ENCODE measurements at places on chromosomes 7 and 10.

GRCh38 chr7:149854611-149855360 is 16.6 kb downstream of the ZNF862 start:
- no peak for DNase-seq

DNA sequence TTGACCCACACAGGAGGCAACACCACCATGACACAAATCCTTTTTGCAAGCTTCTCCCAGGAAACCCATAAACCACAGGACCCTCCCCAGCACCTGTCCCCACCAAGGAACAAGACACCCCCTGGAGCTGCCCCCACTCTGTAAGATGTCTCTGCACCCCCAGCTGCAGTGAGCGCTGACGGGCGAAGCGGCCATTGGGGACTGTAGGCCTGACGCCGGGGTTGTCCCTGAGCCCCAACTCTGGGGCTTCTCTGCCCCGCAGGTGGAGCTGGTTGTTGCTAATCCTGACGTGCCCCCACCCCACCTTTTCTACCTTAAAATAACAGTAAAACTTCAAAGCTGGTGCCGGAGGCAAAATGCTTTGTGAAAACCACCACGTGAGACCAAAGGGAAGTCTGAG is 94.7 kb upstream of the PPP2R2D start:
- DNase-seq, result no peak

DNA sequence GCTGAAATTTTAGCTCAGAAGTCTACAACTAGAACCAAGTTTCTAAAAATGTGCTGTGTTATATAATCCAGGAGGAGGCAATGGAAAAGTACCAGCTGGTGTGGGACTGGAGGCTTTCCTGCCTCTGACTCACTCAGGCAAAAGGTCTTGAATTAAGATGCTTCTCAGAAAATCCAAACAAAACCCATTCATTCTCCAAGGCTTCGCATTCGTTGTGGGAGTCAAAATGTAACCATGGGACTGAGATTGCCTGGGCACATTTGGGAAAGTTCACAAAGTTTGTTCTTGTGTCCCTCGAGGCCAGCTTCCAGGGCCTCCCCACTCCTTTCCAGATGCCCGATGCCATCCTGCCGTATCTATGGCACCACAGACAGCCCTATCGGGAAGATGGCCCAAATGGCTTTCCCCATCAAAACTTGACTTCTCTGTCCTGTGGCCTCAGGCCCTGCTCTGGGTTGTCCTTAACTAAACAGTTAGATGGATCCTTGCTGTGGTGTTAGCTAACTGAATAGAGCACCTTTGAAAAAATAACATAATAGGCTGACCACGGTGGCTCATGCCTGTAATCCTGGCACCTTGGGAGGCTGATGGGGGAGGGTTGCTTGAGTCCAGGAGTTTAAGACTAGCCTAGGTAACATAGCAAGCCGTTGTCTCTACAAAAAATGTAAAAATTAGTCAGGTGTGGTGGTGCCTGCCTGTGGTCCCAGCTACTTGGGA is 180.5 kb downstream of the PFKFB3 start:
- no peak for DNase-seq

- DNase-seq, result no peak
Measured at GRCh38 chr10:4315551-4315950, 510.5 kb upstream of the AKR1E2 start.

DNA sequence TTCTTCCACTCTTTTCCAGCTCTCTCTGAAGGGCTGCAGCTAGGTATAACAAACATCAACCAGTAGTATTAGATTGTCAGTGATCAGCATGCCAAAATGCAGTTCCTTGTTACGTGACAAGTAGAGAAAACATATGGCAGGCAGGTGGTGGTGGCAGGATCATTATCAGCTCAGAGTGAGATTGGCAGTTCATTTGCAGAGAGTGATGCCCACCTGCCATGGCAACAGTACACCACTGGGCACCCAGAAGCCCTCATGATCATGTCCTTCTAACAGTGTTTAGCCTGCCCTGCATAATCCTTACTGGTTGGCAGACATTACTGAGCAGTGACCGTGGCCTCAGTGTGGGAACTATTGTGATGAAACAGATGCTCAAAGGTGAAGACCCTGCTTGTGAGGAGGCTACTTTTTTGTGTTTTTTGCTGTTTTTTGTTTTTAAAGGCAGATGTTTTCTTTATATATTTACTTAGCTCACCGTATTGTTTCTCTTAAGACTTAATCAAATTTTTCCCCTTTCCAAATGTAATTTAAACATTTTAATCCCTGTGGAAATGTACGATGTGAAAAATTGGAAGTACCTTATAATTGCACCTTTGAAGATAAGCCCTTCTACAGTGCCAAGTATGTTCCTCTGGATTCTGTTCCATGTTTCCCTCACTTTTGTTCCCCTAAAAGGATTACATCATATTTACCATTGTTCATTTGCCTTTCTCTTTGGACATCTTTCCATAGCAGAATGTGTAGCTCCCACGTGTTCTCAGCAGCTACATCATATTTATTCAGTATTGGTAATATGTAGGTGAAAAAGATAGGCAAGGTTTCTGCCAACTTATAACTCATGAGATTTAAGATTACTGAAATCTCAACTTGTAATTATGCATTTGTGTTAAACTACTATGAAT is 179.6 kb downstream of the SND1 start:
- no peak for DNase-seq

- DNase-seq, result no peak
Measured at GRCh38 chr10:28822719-28823464, 145.6 kb downstream of the BAMBI start.

GRCh38 chr7:15684871-15685270 is 1.6 kb downstream of the MEOX2 start:
- no peak for DNase-seq

- DNase-seq, result no peak
Measured at GRCh38 chr7:129523924-129524323, 21.6 kb downstream of the SMKR1 start.

DNA sequence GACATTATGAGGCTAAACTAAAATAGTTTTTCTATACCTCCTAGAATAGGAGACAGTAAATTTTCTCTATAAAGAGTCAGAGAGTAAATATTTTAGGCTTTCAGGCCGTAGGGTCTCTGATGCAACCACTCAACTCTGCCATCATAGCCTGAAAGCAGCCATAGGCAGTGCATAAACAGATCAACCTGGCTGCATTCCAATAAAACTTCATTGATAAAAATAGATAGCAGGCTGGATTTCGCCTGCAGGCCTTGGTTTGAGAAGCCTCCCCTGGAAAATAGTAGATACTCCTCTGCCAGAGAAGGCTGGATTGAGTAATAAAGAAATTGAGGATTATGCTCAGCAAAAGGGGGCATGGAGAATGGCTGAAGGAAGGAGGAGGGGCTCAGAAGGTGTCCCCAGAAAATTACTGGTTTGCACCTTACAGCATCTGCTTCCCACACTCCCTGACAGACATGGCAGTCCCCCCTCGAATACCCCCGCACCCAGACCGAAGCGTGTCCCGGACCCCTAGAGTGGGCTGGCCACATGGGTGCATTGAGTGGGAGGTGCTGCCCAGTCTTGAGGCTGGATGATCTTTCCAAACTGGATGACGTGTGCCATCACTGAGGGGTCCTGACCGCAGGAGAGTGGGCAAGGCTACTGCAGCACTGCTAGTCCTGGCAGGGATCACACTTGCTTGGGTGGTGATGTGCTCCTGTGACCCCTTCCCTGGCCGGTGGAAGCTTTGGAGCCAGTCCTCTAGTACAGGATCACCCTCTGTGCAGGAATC is 126.6 kb downstream of the PTPN20 start:
- no peak for DNase-seq

DNA sequence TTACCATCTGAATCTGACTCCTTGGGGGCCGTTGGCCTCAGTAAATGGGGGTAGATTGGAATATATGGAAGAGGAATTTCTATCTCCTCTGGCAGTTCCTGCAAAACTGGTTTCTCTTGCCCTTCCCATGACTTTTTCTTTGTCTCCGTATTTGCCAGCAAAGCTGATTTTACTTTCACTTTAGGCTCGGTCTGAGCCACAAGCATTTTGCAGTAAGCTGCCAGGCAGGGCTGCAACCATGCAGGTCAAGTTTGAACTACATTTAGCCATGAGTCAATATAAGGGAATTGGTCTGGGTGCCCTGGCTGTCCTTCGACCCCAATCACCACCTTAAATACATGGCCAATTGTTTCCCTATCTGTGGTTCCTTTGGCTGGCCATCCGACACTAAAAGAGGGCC is 104.3 kb downstream of the TRIM24 start:
- DNase-seq, result no peak

- DNase-seq, result peak; percentile 26
Measured at GRCh38 chr7:44622342-44623151, 16.1 kb downstream of the OGDH start.

- DNase-seq, result no peak
Measured at GRCh38 chr10:17831341-17831740, 22.2 kb downstream of the MRC1 start.

- DNase-seq, result no peak
Measured at GRCh38 chr10:56583316-56583715, 222.3 kb upstream of the ZWINT start.

- DNase-seq, result no peak
Measured at GRCh38 chr7:151429560-151430331, 10.2 kb downstream of the CRYGN start.

DNA sequence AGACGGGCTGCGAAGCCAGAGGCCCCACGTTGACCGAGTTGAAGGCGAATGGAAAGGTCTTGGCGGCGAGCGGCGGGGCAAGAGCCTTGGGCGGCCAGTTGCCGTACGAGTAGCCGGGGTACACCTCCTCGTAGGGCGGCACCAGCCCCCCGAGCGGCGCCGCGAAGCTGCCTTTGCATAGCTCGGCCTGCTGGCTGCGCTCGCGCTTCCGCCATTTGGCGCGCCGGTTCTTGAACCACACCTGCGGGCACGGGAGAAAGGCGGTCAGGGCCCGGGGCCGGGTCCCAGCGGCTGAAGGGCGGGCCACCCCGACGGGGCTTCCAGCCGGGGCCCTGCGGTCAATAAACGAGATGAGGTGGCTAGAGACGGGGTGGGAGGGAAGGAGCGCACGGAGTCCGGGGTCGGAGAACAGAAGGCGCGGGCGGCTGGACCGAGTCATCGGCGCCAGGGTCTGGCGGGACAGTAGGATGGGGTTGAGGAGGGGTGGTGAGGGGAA is 4.8 kb downstream of the ELOVL3 start:
- no peak for DNase-seq

DNA sequence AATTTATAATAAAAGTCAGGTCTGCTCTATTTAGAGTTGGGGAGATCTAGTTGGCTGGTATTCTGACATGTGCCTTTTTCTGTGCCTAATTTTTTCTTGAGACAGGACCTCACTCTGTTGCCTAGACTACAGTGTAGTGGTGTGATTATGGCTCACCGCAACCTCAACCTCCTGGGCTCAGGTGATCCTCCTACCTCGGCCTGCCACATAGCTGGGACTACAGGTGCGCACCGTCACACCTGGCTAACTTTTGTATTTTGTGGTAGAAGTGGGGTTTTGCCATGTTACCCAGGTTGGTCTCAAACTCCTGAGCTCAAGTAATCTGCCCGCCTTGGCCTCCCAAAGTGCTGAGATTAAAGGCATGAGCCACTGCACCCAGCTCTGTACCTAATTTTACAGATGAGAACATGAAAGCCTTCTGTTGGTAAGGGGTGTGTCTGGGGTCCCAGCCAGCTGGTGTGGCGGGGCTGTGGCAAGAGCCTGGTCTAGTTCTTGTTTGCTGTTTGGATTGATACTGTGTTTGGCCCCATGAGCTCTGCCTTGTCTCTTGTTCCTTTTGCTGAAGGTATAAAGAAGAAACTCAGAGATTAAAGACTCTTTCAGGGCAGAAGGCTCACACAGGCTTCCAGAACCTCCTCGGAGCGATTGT is 31.4 kb downstream of the POR start:
- no peak for DNase-seq

GRCh38 chr7:45177801-45178200 is 20.2 kb downstream of the RAMP3 start:
- DNase-seq, result no peak

- no peak for DNase-seq
Measured at GRCh38 chr7:95578299-95578855, 17.9 kb downstream of the PDK4 start.

DNA sequence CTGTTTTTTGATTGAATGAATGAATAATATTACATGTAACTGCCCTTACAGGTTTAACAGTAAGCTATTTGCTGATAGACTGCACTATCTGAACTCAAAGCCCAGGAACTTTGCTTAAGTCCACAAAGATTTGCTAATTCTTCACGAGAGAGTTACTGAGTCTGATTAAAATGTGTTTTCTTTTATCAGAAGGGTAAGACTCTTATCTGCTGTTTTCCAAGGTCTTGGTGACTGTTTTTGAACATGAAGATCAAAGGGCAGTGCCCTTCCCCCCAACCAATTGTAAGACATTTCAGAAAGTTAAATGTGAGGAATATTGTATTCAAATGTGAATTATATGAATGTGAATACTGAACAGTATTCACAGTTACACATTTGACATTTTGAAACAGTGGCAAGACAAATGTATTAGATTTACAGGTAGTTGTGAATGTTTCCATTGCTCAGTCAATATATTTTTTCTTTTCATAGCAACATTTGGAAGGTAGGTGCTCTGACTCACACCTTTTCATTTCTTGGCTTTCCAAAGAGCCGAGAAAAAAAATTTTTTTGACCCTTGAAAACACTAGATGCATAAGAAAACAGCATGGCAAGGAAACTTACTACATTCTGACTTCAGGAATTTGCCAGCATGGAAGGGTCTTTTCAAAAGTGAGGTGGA is 62.7 kb downstream of the DKK1 start:
- no peak for DNase-seq

- no peak for DNase-seq
Measured at GRCh38 chr7:68321776-68322496, 1276.3 kb upstream of the AUTS2 start.

DNA sequence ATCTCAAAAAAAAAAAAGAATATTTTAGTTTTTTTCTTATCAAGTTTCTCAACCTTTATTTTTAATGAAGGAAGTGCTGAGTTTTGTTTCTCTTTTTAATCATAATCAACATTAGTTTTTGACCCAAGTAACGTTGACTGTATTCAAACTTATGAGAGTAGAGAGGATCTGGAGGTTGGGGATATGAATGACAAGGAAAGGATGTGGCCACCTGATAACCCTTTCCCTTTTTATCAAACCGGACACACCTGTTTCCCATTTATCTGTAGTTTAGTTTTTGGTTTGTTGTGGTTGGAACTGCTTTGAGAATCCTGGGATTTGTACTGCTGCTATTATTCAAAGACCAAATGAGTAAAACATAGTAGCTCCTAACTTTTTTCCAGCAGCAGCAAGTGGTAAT is 38.6 kb downstream of the HACD1 start:
- no peak for DNase-seq

DNA sequence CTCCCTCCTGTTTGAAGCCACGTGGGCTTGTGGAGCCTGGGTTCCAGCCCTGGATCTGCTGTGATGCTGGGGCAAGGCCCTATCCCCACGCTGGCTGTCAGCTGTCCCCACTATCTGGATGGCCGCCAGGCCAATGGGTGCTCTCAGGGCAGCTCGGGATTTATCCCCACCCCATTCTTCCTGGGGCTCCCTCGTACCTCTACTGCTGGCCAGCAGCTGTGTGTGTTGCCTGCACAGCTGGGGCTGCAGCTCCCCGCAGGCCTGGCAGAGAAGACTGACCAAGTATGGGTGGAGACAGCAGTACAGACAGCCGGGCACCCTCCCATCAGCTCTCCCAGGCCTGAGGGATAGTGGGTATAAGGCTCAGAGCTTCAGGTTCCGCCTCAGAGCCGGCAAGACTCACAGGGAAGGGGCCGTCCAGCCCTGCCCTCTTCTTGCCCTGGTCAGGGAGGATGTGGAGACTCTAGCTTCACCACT is 13.6 kb downstream of the CLIP2 start:
- DNase-seq, result no peak

- DNase-seq, result no peak
Measured at GRCh38 chr7:30852308-30852684, 59.4 kb upstream of the AQP1 start.

- no peak for DNase-seq
Measured at GRCh38 chr10:44511166-44511565, 126.3 kb upstream of the CXCL12 start.

GRCh38 chr10:29377333-29377961 is 88.6 kb downstream of the LYZL1 start:
- DNase-seq, result no peak
